ENCODE measurements at places on chromosomes 11 and 22.

DNA sequence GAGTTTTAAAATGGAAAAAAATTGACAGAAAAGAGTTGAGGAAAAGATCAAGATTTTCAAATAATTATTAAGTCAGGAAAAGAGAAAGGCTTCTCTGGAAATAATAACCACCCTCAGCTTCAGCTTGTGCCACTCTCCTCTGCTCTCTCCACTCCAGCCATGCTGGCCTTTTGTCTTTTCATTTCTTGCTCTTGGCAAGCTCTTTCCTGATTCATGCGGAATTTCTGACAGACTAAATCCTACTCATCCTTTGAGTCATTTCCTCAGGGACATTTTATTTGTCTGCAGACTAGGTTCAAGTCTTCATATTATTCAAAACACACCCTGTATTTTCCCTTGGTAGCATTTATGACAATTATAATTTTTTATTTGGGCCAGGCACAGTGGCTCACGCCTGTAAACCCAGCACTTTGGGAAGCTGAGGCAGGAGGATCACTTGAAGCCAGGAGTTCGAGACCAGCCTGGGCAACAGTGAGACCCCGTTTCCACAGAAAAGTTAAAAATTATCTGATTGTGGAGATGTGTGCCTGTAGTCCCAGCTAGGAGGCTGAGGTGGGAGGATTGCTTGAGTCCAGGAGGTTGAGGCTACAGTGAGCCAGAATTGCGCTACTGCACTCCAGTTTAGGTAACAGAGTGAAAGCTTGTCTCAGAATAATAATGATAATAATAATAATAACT is 7.8 kb upstream of the P4HA3 start:
- DNase-seq, result no peak

GRCh38 chr11:61980783-61981541 is 13.5 kb upstream of the FTH1 start:
- DNase-seq, result no peak

DNA sequence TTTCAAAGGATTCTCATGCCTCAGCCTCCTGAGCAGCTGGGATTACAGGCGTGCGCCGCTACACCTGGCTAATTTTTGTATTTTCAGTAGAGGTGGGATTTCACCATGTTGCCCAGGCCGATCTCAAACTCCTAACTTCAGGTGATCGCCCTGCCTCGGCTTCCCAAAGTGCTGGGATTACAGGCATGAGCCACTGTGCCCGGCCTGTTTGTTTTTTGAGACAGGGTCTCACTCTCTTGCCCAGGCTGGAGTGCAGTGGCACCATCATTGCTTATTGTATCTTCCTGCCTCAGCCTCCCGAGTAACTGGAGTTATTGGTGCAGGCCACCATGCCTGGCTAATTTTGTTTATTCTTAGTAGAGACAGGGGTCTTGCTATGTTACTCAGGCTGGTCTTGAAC is 8.1 kb downstream of the FADS2 start:
- DNase-seq, result no peak

DNA sequence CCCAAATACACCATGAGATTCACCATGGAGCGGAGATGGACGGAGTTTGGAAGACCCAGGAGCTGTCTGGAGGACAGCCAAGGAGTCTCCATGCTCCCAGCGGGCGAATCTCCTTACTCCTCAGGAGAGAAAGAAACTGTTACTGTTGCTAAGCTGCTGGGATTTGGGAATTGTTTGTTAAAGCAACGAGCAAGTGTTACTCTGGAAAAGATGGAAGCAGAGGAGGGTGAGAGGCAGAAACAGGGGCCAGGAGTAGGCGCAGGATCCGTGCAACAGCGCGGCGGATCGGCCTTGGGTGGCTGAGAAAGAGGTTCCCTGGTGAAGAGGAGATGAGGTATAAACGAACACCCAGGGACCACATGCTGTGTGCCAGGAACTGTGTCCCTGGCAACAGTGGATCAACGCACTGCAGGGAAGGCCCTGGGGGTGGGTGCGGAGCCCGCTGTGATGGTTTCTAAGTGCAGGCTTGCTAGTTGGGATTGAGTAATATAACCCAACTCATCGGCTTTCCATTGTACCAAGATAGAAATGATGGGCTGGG is 1436.4 kb downstream of the BRD1 start:
- DNase-seq, result no peak

- no peak for DNase-seq
Measured at GRCh38 chr22:19353363-19354131, 62.0 kb upstream of the CLTCL1 start.

GRCh38 chr11:113505046-113505445 is 29.8 kb upstream of the DRD2 start:
- no peak for DNase-seq

- no peak for DNase-seq
Measured at GRCh38 chr11:46248289-46249102, 29.0 kb upstream of the CREB3L1 start.

DNA sequence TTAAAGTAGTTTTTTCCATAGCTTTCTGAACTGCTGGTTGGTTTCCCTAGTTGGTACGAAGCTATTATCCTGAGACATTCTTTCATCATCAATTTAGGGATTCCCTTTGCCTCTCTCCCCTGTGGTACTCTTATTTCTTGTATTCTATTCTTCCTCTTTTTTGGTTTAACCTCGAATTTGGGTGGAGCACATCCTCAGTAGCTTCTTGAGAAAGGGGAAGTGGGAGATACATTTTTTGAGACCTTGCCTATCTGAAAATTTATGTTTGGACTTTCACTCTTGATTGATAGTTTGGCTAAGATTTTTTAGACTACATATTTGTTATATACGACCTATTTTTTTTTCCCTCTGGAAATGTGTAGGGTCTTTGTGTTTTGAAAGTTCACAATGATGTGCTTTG is 121.7 kb upstream of the ZBED5 start:
- DNase-seq, result no peak

- no peak for DNase-seq
Measured at GRCh38 chr11:44957040-44957515, 6.4 kb upstream of the TP53I11 start.

- no peak for DNase-seq
Measured at GRCh38 chr11:120424970-120425332, 86.6 kb upstream of the GRIK4 start.

DNA sequence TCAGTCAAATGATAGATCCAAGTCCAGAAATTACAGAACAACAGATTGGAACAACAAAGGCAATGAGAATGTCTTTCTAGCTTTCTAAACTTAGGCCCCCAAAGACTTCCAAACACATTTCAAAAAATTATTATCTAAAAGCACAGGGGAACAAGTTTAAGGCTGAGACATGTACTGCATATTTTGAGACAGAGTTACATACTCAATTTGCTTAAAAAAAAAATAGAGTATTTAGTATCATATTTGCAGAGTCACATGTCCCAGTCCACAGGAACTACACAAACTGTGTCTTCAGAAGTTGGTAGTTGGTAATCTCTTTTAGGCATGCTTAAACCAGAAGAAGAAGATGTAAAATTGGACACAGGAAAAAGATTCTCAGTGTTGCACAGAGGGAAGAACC is 127.2 kb downstream of the MAML2 start:
- no peak for DNase-seq
